ENCODE measurements at places on chromosomes 13 and 19. TPM values are rescaled to one million over a fixed set of nuclear protein-coding genes. Genes with fewer than 3 reads are reported as not detected.

The DAND5 gene
- total RNA-seq = 0.06 TPM

The CGB5 gene
- total RNA-seq = 0.39 TPM

The CAPN12 gene
- total RNA-seq = 6.5 TPM

The ZNF540 gene
- total RNA-seq = 0.05 TPM

Measured in A549 treated with dexamethasone at 1 μM for 4 hours (cell line).